SHP77 treated with DMSO at 0.1 percent for 48 hours (cell line): ENCODE measurements at places on chromosomes 13 and 19.

DNA sequence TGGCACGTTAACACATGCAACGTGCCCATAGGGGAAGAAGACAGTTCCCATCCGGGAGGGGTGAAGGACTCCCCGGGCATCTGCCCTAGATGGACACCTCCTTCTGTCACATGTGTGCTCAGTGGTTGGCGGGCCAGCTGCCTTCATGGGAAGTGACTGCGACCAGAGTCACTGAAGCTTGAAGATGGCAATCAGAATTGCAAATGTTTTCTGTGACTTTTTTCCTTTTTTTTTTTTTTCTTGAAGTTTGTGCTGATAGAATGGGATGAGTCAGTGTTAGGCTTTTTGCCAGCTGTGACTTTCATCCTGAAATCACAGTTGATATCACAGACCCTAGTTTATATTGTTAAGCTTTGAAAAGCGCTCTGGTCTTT lies 109.2 kb upstream of the MCF2L start:
- no peak for DNase-seq

- no peak for DNase-seq
Measured at GRCh38 chr13:44748439-44748838, 172.3 kb upstream of the TSC22D1 start.

DNA sequence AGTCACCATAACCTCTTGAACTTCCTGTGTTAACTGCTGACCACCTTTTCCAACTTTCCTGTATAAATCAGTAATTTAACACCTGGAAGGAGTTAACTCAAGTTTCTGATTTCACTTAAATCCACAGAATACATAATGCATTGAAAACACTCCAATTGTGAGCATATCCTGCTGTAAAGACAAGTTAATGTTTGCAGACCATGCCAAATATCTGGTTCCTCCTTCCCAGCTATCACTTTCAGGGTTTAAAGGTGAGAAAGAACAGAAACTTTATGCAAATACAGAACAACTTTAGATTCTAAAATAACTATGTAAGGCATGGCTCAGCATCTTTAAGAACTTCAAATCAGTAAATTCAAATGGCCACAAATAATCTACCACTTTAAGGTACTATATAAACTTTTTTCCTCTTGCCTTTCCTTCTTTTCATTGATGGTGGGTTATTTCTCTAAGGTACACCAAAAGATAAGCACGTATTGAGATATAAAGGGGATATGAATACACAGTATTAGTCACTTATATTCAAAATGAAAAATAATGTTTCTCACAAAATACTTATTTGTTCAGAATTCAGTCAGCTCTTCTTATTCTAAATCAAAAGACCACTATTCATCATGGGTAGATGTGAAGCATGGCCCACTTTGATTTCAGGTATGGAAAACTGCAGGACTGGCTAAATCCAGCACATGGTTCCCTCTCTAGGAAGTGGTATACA lies 6.6 kb upstream of the TPTE2 start:
- no peak for DNase-seq

- no peak for DNase-seq
Measured at GRCh38 chr19:15235781-15236180, 3.5 kb upstream of the EPHX3 start.

DNA sequence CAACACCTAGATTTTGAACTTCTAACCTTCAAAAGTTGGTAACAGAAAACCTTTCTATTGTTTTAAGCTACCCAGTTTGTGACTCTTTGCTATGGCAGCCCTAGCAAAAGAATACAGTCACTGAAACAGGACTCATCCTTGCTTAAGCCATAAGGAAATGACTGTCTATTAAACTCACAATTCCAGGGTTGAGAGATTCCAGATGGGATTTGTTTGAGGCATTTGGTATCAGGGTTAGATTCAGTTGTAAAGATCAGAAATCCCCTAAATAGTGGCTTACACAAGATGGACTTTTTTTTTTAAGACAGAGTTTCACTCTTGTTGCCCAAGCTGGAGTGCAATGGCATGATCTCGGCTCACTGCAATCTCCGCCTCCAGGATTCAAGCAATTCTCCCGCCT lies 41.1 kb upstream of the RGCC start:
- DNase-seq, result no peak

DNA sequence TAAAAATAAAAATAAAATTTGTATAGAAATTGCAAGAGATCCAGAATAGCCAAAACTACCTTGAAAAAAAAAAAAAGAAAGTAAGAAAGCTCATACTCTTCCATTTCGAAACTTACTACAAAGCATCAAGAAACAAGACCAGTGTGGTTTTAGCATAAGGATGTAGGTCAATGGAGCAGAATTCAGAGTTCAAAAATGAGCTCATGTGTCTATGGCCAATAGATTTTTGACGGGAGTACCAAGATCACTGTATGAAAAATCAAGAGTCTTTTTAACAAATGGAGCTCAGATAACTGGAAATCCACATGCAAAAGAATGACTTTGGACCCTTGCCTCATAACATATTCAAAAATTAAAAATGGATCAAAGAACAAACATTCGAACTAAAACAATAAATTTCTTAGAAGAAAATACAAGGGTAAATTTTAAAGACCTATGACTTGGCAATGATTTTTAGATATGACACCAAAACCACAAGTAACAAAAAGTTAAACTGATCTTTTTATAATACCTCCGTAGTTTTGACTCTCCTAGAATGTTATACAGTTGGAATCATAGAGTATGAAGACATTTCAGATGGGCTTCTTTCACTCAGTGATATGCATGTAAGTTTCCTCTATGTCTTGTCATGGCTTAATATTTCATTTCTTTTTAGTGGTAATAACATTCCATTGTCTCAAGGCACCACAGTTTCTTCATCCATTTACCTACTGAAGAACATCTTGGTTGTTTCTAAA lies 43.2 kb downstream of the KLF12 start:
- DNase-seq, result no peak

- DNase-seq, result no peak
Measured at GRCh38 chr13:24090049-24090448, 70.5 kb upstream of the SPATA13 start.

DNA sequence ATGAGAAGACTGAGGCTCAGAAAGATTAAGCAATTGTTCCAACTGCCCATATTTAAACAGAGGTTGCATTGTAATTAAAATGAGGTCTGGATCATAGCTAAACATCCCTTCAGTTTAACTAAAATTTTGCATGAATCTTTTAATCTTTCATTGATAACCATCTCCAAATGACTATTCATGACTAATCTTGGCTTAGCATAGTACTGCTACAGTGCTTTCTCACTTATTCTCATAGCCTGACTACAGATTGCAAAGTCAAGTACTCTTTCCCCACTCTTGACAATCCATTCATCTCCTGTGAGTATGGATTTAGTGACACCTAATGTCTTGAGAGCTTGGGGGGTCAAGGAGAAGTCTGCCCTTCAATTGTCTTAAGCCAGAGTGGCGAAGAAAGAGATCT lies 258.4 kb downstream of the RFC3 start:
- no peak for DNase-seq
